ENCODE measurements at places on chromosomes 13 and 19. TPM values are rescaled to one million over a fixed set of nuclear protein-coding genes. Genes with fewer than 3 reads are reported as not detected.

TMEM259 gene
- 52.0 TPM for polyA plus RNA-seq

ICAM4 gene
- polyA plus RNA-seq: 0.22 TPM

ANKRD24 gene
- 0.36 TPM for polyA plus RNA-seq

CCL25 gene
- 0.22 TPM for polyA plus RNA-seq

PDX1 gene
- not detected for polyA plus RNA-seq

KLF16 gene
- 0.84 TPM for polyA plus RNA-seq

C19orf38 gene
- not detected for polyA plus RNA-seq

C19orf85 gene
- not detected for polyA plus RNA-seq

BRME1 gene
- 0.49 TPM for polyA plus RNA-seq

ERICH4 gene
- polyA plus RNA-seq: not detected

ZNF135 gene
- 0.79 TPM for polyA plus RNA-seq

FGF9 gene
- 1.9 TPM for polyA plus RNA-seq

NCAN gene
- not detected for polyA plus RNA-seq

OR7G3 gene
- not detected for polyA plus RNA-seq

TMEM255B gene
- 0.02 TPM for polyA plus RNA-seq

ATP12A gene
- polyA plus RNA-seq: not detected

CD320 gene
- 58.0 TPM for polyA plus RNA-seq

ICAM5 gene
- polyA plus RNA-seq: not detected

C2CD4C gene
- polyA plus RNA-seq: not detected

GET3 gene
- polyA plus RNA-seq: 55.7 TPM

ZNF99 gene
- polyA plus RNA-seq: not detected

WASF3 gene
- polyA plus RNA-seq: not detected

CD37 gene
- polyA plus RNA-seq: 148 TPM

FARP1 gene
- polyA plus RNA-seq: 0.03 TPM

ZBTB32 gene
- 0.68 TPM for polyA plus RNA-seq

F2RL3 gene
- polyA plus RNA-seq: 0.24 TPM

CBY2 gene
- polyA plus RNA-seq: not detected

HSPB6 gene
- polyA plus RNA-seq: not detected

MFSD12 gene
- 42.5 TPM for polyA plus RNA-seq

PBX4 gene
- 2.6 TPM for polyA plus RNA-seq

AMH gene
- not detected for polyA plus RNA-seq

CEACAM20 gene
- polyA plus RNA-seq: not detected

IGFL2 gene
- not detected for polyA plus RNA-seq

LYPD5 gene
- 0.07 TPM for polyA plus RNA-seq

PCSK4 gene
- polyA plus RNA-seq: 1.3 TPM

SIAH3 gene
- 0.06 TPM for polyA plus RNA-seq

SLC25A23 gene
- polyA plus RNA-seq: 14.6 TPM

DLL3 gene
- 1.9 TPM for polyA plus RNA-seq

PTGIR gene
- polyA plus RNA-seq: 0.55 TPM

NKPD1 gene
- 0.17 TPM for polyA plus RNA-seq

DKKL1 gene
- not detected for polyA plus RNA-seq

PSG3 gene
- not detected for polyA plus RNA-seq

R3HDM4 gene
- polyA plus RNA-seq: 182 TPM

ZNF799 gene
- 3.3 TPM for polyA plus RNA-seq

CEACAM7 gene
- polyA plus RNA-seq: not detected

ZNF433 gene
- 3.0 TPM for polyA plus RNA-seq

ZNF285 gene
- polyA plus RNA-seq: 5.5 TPM

CAMSAP3 gene
- polyA plus RNA-seq: 0.58 TPM

SIGLEC6 gene
- polyA plus RNA-seq: not detected

IRF2BP1 gene
- 7.6 TPM for polyA plus RNA-seq

IFNL1 gene
- polyA plus RNA-seq: not detected

IGSF23 gene
- not detected for polyA plus RNA-seq

NLRP7 gene
- 0.09 TPM for polyA plus RNA-seq

Data from naive thymus-derived CD8-positive, alpha-beta T cell (primary cell).